ENCODE measurements at places on chromosomes 5 and 9.

DNA sequence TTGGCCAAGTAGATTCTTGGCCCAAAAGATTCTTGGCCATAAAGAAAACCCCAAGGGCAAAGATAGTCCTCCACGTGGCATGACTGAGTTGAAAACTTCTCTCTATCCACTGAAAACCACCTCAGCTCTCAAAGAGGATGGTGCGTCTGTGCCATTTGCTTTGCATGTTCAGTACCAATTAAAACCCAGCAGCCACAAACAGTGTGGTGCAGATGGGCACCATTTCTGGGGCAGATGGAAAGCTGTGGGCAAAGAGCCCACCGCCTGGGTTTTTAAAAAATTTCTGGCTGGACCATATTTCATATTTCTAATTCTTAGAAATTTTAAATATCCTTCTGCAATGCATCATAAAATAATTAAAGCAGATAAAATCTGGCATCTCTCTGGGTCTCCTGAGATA is 84.5 kb upstream of the PUM3 start:
- DNase-seq, result no peak

- DNase-seq, result no peak
Measured at GRCh38 chr5:113552137-113552536, 38.6 kb downstream of the YTHDC2 start.

- no peak for DNase-seq
Measured at GRCh38 chr5:77343165-77343564, 132.7 kb downstream of the PDE8B start.

DNA sequence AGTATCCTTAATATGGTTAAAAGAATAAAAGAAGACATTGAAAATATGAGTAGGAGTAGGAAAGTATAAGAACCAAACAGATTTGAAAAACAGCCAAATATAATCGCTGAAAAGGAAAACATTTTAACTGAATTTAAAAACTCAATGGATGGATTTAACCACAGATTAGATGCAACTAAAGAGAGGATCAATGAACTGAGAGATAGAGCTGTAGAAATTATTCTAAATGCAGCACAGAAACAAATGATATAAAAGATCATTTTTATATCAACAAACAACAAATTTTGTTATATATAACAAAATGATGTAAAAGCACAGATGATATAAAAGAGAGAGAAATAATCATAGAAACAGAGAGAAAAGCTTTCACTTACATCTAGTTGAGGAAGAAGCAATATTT is 29.3 kb upstream of the COL5A1 start:
- DNase-seq, result no peak

- no peak for DNase-seq
Measured at GRCh38 chr9:86287013-86287412, 4.7 kb upstream of the ISCA1 start.

DNA sequence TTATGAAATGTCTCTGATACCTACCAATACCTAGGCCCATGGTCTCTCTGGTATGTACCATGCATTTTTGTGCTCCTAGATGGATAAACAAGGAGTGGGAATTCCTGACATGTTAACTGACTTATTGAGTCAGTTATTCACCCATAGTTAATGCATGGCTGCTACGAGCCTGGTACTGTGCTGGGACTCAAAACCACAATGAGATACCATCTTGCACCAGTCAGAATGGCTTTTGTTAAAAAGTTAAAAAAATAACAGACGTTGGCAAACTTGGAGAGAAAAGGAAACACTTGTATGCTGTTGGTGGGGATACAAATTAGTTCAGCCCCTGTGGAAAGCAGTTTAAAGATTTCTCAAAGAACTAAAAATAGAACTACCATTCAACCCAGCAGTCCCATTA is 293.8 kb downstream of the OSTF1 start:
- DNase-seq, result no peak

DNA sequence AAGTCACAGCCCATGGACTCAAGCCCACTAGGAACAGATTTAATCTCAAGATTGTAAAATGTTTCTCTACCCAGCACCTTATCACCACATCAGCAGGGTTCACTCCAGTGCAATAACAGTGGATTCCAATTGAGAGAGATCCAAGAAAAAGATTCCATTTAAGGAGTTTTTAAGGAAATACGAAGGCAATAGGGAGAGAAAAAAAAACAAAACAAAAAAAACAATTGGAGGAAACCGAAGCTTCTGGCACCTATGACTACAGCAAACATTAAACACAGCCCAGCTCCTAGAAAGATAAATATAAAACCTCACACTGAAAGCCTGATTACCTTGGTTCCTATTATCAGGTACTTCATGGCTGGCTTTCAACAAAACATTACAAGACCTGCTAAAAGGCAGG is 192.7 kb downstream of the DAB2IP start:
- DNase-seq, result no peak
